MG63 (cell line): ENCODE measurements at places on chromosomes 16 and 17. TPM values are rescaled to one million over a fixed set of nuclear protein-coding genes. Genes with fewer than 3 reads are reported as not detected.
A peak's percentile ranks its signal among the peaks of the same experiment; 100 is the strongest.

Gene MAF
- not detected in 2 replicates for total RNA-seq

Gene TEX19
- total RNA-seq = 2.3 TPM in 1 of 2 replicates, not detected in the other

Gene AOC3
- total RNA-seq = 0.10 and 0.86 TPM in 2 replicates

Gene SLC43A2
- 3.9 and 8.3 TPM in 2 replicates for total RNA-seq

Gene TP53TG3C
- total RNA-seq = 1.1 TPM in 1 of 2 replicates, not detected in the other

Gene ENPP7
- not detected in 2 replicates for total RNA-seq

Gene OR3A3
- not detected in 2 replicates for total RNA-seq

Gene HOXB8
- 3.8 and 4.8 TPM in 2 replicates for total RNA-seq

Gene NOD2
- not detected in 2 replicates for total RNA-seq

Gene SLFN13
- total RNA-seq = 0.67 and 3.3 TPM in 2 replicates

Gene TLCD1
- total RNA-seq = 6.7 and 26.1 TPM in 2 replicates

Gene GPT2
- 62.7 and 67.1 TPM in 2 replicates for total RNA-seq

Gene ATP2A1
- 0.10 TPM in 1 of 2 replicates, not detected in the other for total RNA-seq

Gene MT1G
- total RNA-seq = not detected in 2 replicates

Gene OTOP3
- total RNA-seq = not detected in 2 replicates

Gene RHBDF1
- total RNA-seq = 4.2 and 12.0 TPM in 2 replicates

DNA sequence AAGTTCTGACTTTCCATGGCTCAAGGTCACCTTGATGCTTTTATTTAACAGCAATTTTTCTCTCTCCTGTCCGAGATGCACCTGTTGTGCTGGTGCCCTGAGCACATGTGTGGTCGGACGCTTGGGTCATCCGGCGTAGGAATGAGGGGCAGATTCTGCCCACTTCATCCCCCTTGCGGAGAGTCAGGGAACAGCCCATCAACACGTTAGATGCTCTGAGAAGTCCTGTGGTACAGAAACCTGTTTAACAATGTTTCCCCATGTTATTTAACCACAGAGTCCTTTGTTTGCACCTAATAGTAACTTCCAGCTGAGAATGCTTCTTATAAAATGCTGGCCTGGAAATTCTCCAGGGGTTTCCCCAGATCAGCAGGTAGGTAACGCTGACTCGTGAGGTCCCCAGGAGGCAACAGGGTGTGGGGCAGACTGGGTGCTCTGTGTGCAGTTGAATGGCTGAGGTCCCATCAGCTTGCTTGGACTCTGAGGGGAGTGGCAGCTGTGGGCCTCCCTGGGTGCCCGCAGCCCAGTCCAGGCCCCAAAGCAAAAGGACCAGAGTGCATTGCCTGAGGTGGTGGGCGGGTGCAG, 17.8 kb downstream of the DOC2B start:
- no peak for DNase-seq

GRCh38 chr16:2904922-2905240, 6.8 kb upstream of the FLYWCH1 start:
- no peak for DNase-seq

GRCh38 chr16:87690911-87691685, 74.7 kb downstream of the KLHDC4 start:
- DNase-seq = no peak

DNA sequence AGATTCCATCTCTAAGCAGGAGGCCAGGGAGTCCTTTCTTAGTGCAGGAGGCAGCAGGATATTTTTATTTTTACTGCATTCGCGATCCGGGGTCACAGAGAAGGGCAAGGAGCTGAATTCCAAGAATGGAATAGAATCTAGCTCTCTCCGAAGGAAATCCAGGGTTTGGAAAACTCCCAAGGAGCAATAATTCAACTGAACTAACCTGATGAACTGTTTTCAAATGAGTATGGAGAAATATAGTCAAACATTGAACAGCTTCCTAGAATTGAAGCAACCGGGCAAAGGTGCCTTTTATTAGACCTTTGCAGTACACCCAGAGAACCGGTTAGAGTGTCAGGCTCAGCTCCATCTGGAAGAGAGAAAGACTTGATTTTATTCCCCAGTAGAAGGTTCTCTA, 120.7 kb upstream of the MAF start:
- DNase-seq = no peak

- DNase-seq = no peak
Measured at GRCh38 chr17:28519236-28519635, 13.1 kb downstream of the FOXN1 start.

GRCh38 chr17:67143318-67143717, 99.0 kb downstream of the CACNG1 start:
- no peak for DNase-seq

DNA sequence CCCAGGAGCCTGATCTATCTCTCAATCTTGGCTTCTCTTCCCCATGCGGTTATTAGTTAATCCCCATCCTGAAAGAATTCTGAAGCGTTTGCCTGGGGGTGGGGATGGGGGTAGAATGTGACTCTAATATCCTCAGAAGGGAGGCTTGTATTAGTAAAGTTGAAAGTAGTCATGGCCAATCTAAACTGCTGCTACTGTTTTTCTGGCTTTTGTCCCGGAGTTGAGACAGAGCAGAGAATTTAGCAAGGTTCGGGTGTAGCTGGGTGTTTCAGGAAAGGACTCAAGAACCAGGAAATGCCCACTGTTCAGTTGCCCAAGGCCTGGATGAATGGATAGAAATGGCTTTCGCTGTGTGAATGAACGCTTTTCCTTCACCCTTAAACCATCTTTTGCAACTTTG, 17.6 kb upstream of the ITGAM start:
- peak; percentile 72 for DNase-seq

DNA sequence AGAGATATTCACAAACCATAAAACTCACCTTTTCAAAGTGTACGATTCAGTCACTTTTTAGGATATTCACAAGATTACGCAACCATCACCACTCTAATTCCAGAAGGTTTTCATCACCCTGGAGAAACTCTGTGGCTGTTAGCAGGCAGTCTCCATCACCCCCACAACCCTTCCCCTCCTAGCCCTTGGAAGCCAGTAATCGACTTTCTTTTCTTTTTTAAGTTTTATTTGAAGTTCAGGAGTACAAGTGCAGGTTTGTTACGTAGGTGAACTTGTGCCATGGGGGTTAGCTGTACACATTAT, 363.5 kb downstream of the CPPED1 start:
- no peak for DNase-seq

- no peak for DNase-seq
Measured at GRCh38 chr16:88618182-88618955, 20.0 kb upstream of the IL17C start.

DNA sequence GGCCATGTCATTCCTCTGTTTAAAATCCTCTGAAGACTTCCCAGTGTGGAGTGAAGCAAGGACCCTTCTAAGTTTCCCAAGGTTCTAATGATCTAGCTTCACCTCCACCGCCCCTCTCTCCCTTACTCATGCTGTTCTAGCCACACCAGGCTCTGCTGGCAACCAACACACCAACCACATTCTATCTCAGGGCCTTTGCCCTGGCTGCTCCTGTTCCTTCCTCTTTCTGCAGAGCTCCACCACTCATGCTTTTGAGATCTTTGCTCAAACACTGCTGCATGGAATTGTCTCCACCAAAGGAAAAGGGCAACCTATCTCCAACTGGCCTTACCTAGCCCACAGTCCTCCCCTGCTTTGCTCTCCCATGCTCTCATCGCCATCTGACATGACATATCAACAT, 128.7 kb downstream of the XYLT1 start:
- no peak for DNase-seq

- peak; percentile 22 for DNase-seq
Measured at GRCh38 chr16:58649707-58650106, 20.1 kb upstream of the CNOT1 start.

DNA sequence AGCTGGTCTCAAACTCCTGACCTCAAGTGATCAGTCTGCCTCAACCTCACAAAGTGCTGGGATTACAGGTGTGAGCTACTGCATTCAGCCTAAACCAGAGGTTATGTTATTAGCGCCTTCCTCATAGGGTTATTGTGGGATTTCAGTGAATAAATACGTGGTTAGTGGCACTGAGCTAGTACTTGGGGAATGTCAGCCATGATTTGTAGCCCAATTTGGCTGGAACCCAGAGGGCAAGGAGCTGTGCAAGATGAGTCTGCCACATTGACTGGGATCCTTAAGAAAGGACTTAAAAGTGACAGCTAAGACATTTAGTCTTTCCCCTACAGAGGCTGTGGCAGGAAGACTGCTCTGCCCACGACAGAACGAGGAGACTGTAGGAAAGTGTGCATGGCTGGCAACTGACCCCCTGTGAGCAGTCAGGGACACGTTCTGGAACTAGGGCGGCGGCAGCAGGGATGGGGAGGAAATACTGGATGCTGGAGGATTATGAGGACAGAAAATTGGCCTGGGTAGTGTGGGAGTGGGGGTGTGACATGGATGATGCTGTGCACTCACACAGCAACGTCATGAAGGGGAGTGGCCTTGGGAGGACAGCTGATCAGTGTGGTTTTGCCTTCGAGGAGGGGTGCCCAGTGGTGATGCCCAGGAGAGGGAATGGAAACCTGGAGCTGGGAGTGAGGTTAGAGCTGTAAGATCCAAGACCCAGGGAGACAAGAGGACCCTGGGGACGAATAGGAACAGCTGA, 14.6 kb downstream of the ATP5PD start:
- DNase-seq = peak; percentile 75

DNA sequence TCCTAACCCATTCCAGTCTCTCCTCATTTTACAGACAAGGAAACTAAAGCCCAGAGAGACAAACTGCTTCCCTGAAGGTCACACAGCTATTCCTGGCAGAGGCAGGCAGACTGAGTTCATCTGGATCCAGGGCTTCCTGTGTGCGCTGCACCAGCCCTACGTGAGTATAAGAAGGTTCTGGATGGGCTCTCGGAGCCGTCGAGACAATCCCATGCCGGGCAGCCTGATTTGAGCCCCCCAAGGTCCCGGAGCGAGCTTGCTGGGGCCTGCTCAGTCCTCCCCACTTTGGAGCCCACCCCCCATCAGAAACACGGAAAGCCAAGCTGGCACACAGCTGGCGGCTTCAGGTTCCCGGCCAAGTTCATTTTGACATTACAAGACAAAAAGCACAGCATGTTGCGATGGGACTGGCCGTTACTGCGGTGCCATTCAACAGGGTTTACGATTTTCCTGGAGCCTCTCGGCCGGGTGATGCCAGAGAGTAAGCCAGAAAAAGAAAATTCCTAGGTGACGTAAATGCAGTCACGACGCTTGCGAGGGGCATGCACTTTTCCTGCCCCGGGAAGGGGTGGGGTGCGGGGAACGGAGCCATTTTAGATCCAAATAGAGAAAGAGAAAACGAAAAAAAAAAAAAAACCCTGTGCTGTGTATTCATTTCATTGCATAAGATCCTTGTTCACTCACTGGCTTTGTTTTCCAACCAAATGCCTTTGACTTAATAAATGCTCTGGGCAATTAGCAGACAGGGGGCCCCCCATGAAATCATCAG, 167.1 kb upstream of the FOXF1 start:
- DNase-seq = peak; percentile 94

- DNase-seq = no peak
Measured at GRCh38 chr16:3997231-3997841, 116.8 kb upstream of the CREBBP start.

- no peak for DNase-seq
Measured at GRCh38 chr17:48556229-48556575, 11.3 kb upstream of the HOXB2 start.

- no peak for DNase-seq
Measured at GRCh38 chr17:44361292-44362260, 2.1 kb downstream of the FAM171A2 start.

DNA sequence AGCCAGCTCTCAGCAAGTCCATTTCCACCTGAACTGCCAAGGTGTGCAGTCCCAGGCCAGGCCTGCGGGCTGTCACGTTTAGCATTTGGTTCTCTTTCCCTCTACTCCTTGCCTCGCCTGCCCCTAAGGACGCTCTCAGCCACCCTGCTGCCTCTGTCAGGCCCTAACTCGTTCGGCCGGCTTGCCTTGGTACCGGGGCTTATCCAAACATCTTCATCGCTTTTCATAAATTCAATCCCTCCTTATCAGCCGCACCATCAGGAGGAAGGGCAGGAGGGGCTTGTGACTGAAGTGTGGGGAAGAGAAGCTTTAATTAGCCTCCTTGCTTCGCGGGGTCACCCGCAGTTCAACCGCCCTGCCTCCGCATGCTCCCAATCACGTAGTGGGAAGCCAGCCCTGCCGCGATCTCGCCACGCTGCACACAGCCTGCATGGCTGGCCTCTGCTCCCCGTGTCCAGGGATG, 231.1 kb downstream of the SOX9 start:
- DNase-seq = no peak

DNA sequence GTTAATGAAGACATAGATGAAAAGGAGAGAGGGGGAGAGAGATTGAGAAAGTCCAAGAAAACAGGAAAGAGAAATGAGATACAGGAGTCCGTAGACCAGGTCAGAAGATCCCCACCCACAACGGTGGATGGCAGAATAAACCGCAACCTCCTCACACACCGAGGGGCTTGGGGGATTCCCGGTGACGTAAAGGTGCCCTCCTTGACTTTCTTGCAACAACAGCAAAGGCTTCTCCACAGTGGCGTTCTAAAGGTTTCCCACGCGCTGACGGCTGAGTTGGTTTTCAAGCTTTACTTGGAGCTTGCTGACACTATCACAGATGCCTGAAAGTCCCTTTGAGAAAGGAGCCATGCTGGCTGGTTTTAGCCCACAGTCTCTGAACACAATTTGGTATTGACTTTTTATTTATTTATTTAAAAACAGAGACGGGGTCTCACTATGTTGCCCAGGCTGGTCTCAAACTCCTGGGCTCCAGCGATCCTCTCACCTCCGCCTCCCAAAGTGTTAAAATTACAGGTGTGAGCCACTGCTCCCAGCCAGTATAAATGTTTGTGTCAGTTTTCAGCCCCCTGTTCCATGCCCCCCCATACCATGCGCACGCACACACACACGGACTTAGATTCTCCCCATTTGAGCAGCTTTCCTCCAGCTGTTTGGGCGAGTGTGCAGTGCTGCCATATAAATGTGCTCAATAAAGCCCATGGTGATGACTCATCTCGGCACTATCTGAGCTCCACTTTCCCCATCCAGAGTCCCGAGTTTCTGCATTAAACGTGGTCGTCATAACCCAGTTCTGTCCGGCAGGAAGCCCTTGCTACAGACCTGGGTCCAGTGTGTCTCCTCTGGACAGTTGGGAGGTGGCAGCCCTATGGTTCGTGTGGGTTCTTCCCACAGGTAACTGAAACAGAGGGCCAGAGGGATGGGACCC, 33.0 kb upstream of the SEC14L1 start:
- DNase-seq = peak; percentile 14

GRCh38 chr17:5508810-5509209, 22.4 kb downstream of the MIS12 start:
- no peak for DNase-seq

DNA sequence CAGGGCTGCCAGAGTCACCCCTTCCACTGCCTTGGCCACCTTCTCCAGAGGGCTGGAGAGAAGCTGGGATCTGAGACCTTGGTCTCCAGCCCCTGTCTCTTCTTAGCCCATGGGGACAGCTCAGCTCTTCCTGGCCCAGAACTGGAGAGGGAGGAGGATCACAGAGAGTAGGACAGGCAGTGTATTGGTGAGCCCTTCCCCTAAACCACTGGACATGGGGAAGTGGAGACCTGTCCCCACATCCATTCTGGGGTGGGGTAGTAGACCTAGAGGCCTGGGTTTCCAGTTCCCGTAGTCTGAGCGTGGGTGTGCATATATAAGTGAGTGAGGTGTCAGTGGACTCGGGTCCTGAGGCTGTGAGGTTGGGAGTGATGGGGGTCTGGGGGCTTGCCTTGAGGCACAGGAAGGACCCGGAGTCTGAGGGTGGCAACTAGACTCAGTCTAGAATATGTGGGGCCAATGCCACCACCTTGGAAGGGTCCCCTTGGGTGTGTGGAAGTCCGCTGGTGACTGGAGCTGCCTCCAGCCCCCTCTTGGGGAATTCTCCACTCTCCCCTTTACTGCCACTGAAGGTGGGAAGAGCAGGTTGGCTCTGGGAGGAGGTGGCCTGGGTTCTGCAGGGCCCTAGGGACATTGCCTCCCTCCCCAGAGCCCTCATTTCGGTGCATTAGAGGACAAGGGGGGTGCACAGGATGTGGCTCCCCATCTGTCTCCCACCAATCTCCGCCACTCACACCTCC, 19.9 kb downstream of the GJD3 start:
- DNase-seq = no peak
